GM03348 (cell line): ENCODE measurements at places on chromosomes 4 and X.

GRCh38 chr4:173494013-173494970, 35.7 kb downstream of the HAND2 start:
- DNase-seq: peak; percentile 76

GRCh38 chr4:69765751-69766150, 5.3 kb upstream of the SULT1B1 start:
- DNase-seq: no peak

GRCh38 chrX:1598021-1598875, 6.8 kb downstream of the AKAP17A start:
- DNase-seq: no peak

- DNase-seq: peak; percentile 39
Observed at GRCh38 chr4:6362896-6363295, 93.2 kb downstream of the WFS1 start.

GRCh38 chr4:63063760-63064159, 1345.5 kb downstream of the TECRL start:
- no peak for DNase-seq

- DNase-seq: peak; percentile 38
Observed at GRCh38 chr4:126004941-126005340, 690.2 kb downstream of the FAT4 start.

DNA sequence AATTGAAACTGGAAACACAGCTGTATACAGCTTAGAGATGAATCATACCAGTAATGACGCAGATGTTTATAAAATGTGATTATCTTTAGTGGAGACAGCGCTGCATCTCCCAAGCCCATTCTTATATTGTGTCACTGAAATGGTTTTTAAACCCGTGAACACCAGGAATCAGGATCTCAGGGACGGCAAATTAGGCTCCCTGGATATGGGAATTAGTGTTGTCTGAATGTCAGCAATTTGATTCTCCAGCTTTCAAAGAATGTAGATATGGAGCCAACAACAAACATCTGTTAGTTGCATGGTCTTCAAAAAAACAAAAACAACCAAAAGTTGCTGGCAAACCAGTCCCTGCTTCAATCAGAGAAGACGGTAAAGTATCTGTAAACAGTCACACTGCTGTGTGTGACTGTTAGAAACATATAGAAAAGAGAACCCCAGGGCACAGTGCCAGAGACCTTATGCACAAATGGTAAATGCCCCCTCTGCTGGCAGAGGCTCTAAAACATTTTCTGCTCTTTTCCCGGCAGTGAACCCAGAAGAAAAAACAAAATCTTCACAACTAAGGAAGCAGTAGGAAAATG, 351.9 kb upstream of the FTHL17 start:
- DNase-seq: peak; percentile 28

DNA sequence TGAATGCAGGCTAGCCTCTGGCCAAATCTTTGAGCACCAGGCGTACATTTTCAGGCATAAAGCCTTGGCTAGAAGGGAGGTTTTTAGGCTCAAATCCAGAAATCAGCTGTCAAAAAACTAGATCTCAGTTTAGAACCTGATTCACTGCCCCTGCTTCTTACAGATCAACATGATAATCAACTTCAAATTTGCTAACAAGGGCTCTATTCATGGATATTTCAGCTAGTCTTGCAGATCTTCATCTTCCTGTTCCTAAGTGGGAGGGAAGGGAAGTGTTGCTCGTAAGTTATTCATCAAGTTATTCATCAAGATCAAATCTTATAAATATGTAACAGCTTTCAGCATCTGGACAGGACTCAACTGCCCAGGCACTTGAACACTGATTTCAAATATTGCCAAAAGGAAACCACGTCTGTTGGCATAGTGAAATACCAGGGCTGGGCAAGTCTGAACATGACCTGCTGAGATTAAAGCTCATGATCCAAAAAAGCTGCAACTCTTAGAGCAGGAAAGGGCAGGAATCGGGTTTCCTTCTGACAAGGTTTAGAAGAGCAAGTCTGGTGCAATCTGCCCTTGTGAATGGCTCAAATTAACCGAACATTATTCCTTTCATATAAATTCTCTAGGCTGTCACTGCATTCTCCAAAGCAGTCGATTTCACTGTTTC, 200.3 kb downstream of the PDGFC start:
- DNase-seq: peak; percentile 39

- no peak for DNase-seq
Observed at GRCh38 chr4:4720646-4721045, 138.8 kb upstream of the MSX1 start.

DNA sequence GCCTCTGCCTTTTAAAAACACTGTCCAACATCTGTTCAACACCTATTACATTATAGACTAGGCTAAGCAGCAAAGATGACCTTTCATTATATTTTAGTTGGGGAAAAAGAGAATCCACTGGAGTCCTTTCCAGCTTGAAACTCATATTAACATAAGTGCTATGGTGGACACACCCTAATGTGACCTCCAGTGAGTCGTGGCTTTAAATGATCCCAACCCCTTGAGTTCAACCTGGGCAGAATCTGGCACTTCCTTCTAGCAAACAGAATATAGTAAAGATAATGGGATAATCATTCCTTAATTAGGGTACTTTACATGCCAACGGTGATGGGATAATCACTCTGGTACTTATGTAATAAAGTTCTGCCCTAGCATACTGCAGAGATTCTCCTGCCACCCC, 162.6 kb downstream of the MAB21L2 start:
- DNase-seq: no peak

- DNase-seq: no peak
Observed at GRCh38 chrX:97117572-97117971, 233.9 kb downstream of the RPA4 start.

GRCh38 chr4:172997217-172997609, 171.4 kb upstream of the GALNT7 start:
- no peak for DNase-seq

DNA sequence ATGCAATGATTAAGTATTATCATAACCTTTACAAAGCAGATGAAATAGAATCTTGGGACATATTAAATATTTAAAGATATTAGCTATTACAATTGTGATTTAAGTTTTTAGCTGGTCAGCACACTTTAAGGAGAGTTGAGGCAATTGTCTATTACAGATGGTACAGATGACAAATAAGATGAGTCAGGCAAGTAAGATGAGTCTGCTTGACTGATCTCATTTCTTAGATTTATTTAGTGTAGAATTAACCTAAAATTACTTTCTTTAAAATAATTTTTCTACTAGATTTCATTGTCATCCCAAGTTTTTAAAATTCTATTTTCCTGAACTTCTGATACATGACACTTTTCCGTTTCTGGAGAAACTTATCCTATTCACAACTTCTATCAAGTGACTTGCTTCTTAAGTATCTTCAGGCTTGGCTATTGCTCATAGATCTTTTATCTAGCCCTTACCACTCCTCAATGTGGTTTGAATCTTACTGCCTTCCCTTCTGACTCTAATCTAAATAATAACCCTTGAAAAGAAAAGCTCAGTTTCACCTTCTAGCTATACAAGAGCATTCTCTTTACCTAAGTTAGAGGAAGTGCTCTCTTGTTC, 32.9 kb downstream of the CXCL1 start:
- DNase-seq: no peak

DNA sequence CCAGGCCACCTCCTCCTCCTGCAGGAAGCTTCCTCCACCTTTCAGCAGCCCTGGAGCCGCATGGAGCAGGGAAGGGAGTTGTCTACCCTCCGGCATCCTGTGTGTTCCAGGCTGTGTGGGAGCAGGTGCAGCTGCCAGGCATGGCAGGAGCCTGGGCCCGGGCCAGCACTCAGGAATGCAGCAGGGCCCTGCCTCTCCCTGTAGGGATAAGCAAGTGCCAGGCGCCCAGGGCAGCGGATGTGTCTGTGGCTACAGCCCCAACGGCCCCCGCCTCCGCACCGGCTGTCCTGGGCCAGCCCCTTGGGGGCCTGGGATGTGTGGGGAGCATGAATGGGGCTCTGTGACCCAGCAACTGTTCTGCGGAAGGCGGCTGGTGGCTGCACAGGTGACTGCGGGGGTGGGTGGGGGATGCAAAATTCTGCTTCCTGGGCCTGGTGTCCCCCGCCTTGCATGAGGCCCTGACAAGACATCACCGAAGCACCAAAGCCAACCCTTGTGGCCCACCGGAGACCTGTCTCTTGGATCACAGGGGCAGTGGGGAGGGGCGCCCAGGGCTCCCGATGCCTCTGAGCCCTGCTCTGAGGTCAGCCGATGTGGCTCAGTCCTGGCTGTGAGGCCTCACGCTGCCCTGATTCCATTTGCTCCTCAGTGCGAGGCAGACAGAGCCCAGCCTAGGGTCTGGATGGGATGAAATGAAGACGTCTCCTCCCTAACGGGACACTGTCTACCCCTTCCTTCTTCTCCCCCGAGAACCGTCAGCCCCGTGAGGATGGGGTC, 1.4 kb upstream of the DOK7 start:
- no peak for DNase-seq

- no peak for DNase-seq
Observed at GRCh38 chrX:21476909-21477308, 102.7 kb downstream of the CNKSR2 start.

DNA sequence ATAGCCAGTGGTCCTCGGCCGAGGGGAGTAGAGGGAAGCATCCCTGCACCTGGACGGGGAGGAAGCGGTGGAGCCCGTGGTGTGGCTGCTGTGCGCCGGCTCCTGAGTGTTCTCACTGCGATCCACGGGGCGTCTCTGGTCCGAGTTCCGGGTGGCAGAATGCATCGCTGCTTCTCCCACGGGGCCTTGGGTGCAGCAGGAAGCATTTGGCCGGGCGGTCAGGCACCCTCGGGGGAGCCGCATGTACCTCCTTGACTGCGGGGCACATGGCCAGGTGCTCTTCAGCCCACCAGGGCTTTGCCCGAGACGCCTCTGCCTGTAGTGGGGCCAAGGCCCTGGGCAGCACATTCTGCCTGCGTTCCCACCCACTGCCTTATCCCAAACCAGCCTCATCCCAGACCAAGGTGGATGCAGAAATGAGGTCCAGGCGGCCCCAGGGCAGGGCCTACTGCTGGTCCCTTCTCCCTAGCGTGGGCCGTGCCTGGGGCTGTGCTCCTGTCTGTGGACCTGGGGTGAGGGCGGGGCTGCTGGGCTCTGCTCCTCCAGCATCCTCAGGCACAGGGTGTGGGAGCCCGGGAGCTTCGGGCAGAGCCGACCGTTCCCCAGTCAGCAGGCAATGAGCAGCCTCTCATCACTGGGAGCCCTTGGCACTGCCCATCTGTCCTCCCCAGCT, 27.5 kb downstream of the NKX1-1 start:
- DNase-seq: no peak

- DNase-seq: no peak
Observed at GRCh38 chr4:26942871-26943270, 82.2 kb downstream of the STIM2 start.

- DNase-seq: peak; percentile 11
Observed at GRCh38 chrX:118724775-118725174, 2.6 kb upstream of the IL13RA1 start.

DNA sequence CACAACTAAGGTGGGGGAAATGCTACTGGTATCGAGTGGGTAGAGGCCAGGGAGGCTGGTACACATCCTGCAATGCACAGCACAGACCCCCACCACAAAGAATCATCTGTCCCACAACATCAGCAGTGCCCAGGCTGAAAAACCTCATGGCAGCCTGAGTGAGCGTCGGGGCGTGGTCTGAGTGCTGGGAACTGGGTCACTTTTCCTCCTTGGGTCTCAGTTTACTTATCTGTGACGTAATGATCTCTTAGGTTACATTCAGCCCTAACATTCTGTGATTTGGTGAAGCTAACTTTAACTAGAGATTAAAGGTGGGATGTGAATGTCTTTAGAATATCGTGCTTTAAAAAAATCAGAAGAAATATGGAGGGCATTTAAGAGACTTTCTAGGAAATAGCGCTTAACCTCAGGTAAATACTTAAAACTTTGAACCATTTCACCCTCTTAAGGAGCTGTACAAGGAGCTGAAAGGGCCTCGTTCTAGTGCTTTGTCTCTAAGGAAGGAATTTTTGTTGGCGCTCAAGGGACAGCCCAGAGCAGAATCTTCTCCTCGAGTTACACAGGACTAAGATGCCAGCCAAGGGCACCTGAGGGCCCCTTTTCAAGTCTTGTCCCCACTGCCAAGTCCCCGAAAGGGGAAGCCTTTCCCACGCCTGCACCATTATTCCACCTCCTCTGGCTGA, 18.1 kb upstream of the TRIM2 start:
- no peak for DNase-seq

DNA sequence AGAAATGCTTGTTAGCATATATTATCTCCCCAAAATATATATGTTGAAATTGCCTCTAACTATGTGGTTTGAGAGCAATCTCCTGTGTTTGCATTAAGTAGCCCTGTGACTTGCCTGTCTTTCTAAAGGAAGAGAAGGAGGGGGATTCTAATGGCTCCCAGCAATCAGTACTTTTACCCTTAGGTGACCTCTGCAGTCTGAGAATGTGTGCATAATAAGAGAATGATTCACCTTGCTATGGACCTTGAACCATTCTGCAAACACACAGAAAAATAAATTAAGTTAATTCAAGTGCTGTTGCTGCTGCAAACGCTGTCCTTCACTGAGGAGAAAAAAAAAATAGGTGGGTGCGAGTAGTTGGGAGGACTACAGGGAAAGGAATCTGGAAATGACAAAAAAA, 322.2 kb downstream of the IQCM start:
- DNase-seq: no peak

DNA sequence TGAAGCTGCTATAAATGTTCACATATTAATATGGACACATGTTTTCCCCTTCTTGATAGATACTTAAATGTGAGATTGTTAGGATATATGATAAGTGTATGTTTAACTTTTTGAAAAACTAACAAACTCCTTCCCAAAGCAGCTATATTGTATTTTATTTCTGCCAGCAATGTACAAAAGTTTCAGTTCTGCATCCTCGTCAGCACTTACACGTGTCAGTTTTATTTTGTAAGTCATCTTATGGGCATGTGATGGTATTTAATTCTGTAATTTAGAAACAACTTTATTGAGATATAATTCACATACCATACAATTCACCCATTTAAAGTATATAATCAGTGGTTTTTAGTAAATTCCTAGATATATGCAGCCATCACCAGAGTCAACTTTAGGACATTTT, 31.6 kb downstream of the RAPGEF2 start:
- DNase-seq: no peak

- DNase-seq: no peak
Observed at GRCh38 chrX:63349307-63349706, 1.8 kb downstream of the SPIN4 start.

- DNase-seq: peak; percentile 7
Observed at GRCh38 chr4:129358571-129358970, 262.6 kb downstream of the C4orf33 start.

DNA sequence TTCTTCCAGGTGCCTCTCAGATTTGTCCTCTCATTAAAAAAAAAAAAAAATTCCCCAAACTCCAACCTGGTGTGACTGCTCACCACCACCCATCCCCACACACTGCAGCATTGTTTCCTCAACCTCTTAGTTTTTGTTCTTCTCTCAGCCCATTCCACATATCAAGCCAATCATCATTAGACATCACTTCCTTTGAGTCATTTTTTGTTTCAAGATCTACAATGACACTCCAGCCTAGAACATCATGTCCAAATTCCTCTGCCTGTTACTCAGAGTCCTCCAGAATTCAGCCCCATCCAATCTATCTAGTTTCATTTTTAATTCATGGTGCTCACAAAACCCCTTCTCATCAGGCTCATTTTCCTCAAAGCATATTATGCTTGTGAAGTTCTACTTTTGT, 262.5 kb upstream of the TEX13A start:
- no peak for DNase-seq
